ENCODE measurements at places on chromosomes 12 and 14.

GRCh38 chr12:76919383-76920171, 40.8 kb upstream of the CSRP2 start:
- DNase-seq: no peak

DNA sequence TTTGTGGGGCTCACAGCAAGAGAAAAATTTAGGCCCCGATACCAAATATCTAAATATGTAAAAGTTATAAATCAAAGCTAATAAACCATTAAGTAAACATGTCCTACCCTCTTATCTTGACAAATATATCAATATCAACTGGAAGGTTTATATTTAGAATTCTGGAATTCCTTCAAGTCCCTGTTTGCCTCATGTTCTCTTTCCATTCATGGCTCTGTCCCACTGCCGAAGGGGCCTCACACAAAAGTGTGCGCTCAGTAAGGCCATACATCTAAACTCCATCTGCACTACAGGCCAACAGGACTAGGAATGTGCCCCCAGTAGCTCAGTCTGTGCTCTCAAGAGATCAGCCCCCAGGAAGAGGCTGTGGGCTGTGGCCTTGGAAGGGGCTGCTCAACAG, 10.6 kb upstream of the ATP5MC2 start:
- DNase-seq: no peak

DNA sequence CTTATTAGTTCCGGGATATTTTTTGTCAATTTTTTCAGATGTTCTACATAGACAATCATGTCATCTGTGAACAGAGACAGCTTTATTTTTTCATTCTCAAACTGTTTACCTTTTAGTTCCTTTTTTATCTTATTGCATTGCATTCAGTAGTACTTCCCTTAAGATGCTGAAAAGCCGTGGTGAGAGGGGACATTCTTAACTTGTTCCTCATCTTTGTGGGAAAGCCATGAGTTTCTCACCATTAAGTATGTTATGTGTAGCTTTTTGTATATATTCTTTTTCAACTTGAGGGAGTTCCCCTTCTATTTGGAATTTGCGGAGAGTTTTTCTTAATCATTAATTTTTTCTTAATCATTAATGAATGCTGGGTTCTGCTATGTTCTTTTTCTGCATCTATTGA, 1727.1 kb upstream of the SEL1L start:
- DNase-seq: no peak

GRCh38 chr12:89247967-89248366, 104.3 kb downstream of the DUSP6 start:
- no peak for DNase-seq
